ENCODE measurements at places on chromosomes 6 and 20.
A peak's percentile ranks its signal among the peaks of the same experiment; 100 is the strongest.

DNA sequence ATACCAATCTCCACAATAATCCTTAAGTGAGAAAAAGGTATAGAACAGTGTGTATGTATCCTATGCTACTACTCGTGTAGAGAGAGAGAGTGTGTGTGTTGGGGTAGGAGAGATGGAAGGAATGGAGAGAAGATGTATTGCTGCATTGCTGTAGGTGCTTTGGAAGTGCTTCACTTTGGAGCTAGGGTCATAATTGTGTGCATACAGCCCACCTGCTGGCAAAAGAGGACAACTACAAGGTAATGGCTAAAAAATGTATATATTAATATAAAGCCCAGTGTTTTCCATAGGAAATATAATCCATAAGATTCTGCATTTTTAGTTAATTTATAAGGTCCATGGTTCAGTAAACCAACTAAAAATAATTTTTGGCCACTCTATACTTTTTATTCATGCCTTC lies 36.1 kb downstream of the SERAC1 start:
- peak; percentile 33 for DNase-seq

DNA sequence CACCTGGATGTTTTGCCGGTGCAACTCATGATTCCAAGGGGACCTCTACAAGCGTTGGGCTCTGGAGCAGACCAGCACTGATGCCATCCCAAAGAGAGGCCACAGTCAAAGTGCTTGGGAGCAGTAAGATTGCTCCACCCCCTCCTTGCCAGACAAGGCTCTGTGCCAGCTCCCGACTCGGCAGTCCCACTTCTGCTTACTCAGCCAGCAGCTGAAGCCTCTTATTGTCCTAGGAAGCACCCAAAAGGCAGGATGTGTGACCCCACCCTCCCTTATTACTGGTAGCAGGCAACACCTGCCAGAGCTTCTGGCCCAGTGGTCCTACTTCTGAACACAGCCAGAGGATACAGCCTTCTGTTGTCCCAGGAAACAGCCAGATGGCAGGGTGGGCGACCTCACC lies 614.2 kb downstream of the TENT5A start:
- peak; percentile 9 for DNase-seq

DNA sequence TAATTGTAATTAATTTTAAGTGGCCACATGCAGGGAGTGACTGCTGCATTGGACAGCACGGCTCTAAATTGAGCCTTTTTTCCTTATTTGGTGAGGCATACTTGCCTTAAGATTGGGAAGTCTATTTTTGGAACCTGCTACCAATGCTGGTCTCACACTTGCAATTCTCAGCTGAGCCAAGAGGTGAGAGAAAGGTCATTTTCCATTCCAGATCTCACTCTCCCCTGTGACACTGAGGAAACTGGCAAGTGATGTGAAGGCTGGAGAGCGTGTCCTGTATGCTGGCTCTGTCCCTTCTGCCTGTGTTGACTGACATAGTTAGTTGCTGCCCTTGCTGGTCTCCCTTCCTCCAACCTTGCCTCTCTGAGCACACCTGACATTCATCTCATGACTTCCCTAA lies 735 bp upstream of the MOG start:
- no peak for DNase-seq

DNA sequence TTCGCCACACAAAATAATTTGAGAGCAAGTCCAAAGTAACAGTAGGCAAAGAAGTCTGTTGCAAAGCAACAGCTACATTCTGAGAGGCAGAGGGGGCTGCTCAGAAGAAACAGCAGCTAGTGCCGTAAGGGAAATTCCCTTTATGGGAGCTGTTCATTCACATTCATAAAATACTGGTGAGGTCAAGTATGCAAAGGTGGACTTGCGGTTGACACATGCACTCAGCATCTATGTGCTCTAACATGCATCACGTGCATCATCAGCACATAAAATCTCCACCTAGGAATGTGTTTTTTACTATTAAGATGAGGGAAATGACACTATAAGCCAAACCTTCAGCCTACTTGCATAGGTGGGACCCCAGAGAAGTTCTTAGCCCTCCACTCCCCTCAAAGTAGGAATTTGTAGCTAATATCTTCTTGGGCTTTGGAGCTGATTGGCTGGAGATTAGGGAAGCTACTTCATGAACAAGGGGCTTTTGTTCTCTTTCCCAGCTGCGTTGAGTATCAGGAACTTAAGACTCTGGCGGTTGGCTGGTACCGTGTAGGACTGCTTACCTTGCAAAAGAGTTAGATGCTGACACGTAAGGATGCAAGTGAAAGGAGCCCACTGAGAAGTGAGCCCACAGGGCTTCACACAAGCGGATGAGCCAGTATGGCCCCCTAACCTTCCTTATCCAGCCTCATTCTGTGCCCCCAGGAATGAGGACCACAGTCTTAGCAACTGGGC lies 12.4 kb downstream of the CST3 start:
- DNase-seq, result peak; percentile 31

- DNase-seq, result no peak
Observed at GRCh38 chr6:43517505-43518357, 842 bp downstream of the POLR1C start.

GRCh38 chr6:15502446-15503345 lies 160.1 kb downstream of the DTNBP1 start:
- no peak for DNase-seq

DNA sequence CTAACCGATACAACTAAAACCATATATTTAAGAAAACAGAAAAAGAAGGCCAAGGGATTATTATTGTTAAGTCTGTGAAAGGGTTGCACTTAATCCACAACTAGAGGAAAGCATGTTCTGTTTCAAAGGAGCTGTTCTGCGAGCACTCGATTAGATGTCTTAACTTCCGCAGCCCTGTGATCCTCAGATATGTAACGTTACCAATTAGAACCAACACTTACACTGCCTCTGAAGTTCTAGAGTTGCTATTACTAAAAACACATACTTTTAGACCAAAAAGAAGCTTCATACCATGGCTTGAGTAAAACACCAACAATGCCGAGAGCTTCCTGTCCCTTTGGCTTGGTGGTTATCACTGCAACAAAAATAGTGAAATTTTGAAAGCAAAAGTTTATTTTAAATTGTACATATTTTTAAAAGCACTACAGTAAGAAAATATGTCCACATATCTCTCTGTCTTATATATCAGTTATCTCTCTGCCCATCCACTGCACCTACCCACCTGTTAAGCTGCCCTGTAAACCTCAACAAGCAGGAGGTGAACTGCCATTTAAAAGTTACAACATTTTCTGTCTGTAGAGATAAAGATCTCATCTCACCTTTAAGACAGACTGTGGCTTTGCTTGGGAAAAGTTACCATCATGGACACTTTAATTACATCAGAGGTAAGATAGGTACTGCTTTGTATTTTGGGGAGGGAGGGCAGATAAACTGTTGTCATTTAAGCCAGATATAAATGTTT lies 7.1 kb upstream of the DUSP22 start:
- DNase-seq, result no peak

- DNase-seq, result no peak
Observed at GRCh38 chr6:129368076-129368475, 341.9 kb downstream of the ARHGAP18 start.

DNA sequence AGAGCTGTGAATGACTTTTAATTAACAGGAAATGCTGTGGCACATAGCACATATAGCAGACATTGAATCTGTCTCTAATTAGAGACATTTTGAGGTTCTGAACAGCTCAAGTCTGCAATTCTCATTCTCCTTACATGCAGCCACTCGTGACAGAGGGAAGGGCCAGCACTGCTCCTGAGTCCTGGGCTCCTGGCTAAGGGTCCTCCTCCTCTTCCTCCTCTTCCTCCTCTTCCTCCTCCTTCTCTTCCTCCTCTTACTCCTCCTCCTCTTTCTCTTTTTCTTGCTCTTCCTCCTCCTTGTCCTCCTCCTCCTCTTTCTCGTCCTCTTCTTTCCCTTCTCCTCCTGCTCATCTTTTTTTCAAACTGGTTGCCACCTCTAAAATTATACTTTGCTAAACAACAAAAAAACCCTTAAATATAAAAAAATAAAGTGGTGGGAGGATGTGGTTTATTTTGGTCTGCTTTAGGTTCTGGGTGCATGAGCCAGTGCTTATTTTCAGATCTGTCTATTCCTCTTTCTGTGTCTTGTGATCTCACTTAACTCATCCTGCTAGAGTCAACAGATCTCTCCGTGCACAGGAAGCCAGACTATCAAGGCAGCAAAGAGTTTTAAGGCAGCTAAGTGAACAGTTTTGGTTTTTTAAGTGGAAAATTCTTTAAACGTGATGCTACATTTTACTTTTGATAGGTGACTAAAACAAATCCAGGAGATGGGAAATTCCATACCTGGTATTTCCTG lies 159.3 kb downstream of the CD83 start:
- peak; percentile 48 for DNase-seq

- DNase-seq, result peak; percentile 38
Observed at GRCh38 chr20:19555726-19556125, 202.3 kb upstream of the RIN2 start.

GRCh38 chr6:18034798-18035202 lies 47.4 kb upstream of the KIF13A start:
- DNase-seq, result no peak

GRCh38 chr20:23528867-23529431 lies 38.0 kb downstream of the CST8 start:
- peak; percentile 33 for DNase-seq

- no peak for DNase-seq
Observed at GRCh38 chr6:131042664-131043063, 20.4 kb downstream of the EPB41L2 start.

GRCh38 chr6:142301651-142302391 lies at the start of gene ADGRG6:
ADGRG6 (plus strand) TSS chr6:142302007; CDS start chr6:142302330, 323 bp downstream.
- DNase-seq, result peak; percentile 69

- no peak for DNase-seq
Observed at GRCh38 chr6:2102966-2103365, 142.4 kb downstream of the GMDS start.

- no peak for DNase-seq
Observed at GRCh38 chr6:165704045-165704748, 41.2 kb upstream of the PDE10A start.

- DNase-seq, result no peak
Observed at GRCh38 chr20:51319522-51319921, 223.0 kb downstream of the NFATC2 start.

DNA sequence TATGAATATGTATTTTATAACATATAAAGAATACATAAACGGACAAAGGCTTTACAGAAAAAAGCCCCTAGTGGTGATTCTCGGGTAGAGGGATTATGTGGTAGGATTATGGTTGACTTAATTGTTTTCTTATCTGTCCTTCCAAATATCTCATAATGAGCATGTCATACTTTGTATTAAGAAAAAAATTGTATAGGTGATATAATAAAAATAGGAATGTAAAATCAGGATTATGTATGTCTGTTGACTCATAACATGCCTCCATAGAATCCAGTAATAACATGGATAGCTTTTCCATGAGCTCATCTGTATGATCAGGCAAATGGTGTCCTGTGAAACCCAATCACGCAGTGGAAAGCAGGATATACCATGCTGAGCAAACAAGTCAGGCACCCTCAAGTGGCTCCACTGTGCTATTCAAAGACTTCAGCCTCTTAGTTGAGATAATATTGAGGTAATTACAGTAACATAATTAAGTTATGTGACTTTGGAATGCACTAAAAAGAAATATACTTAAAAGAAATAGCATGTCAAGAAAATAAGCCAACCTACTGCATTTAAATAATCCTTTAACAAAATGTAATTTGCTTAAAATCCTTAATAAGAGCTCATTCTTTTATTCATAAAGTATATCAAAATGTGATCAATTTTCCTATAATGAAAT lies 39.6 kb upstream of the PRELID3B start:
- DNase-seq, result peak; percentile 15

DNA sequence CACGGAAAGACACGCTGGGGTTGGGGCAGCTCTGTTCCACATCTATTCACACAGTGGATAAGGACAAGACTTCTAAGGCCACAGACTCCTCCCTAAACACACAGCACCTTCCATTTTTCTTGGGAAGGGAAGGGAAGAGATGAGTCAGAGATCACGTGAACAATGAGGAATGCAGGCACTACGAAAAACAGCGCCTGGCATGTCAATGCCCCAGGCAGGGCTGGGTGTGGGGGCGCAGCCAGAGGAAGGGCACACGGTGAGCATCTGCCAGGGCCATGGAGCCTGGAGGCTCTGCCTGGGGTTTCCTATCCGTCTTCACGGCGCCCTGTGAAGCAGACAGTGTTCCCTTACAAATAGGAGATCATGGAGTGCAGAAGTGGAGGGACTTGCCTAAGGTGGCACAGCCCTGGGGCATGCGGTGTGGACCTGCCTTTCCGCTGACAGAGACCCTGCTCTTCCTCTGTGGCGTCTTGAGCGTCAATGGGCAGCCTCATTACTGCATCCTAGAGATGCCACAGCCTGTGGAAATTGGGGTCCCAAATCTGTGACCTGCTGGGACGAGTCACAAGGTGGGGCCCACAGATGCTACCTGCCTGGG lies 15.4 kb downstream of the UNC93A start:
- peak; percentile 39 for DNase-seq

DNA sequence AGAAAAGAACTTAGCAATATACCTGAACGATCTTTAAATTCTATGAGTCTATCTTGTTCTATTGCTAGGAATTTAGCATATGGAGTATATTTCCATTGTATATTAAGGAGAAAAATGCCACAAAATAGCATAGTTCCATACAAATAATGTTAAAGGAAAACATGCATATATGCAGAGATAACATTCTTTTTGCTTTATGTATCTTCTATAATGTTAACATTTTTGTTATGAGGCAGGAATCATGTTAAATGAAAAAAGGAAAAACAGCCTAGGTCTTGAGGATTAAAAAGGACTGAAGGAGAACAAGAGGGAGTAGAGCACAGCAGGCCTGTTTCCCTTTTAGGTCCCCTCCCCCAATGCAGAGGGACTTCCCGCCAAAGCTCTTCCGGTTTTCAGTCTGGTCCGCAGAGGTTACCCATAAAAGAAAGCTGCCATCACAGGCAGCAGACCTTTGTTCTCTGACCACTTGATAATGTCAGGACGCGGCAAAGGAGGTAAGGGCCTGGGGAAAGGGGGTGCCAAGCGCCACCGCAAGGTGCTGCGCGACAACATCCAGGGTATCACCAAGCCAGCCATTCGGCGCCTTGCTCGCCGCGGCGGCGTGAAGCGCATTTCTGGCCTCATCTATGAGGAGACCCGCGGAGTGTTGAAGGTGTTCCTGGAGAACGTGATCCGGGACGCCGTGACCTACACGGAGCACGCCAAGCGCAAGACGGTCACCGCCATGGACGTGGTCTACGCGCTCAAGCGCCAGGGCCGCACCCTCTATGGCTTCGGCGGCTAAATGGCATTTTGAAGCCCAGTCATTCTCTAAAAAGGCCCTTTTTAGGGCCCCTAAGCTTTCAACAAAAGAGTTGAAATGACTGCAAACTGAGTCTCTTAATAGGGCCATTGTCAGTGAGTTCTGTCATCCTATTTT lies 108.4 kb upstream of the PRSS16 start:
- DNase-seq, result no peak

DNA sequence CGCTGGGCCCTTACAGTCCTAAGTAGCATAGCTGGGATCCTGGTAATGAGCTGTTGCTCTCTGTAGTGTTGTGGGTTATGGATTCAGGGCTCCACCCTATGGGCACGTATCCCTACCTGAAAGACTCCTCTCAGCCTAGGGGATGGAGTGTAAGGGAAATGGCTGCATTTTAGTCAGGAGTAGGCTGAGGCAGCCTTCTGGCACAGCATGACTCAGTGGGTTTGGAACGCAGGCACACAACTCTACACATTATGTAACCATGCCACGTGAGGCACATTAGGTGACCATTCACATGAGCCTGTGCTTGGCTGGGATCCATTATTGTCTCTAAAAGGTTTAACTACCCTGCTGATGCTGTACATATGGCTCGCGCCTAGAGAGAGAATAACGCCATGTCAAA lies 27.8 kb downstream of the HDDC2 start:
- peak; percentile 90 for DNase-seq
